Glutamatergic neuron (in vitro differentiated cells): ENCODE measurements at places on chromosomes 7 and 10. TPM values are rescaled to one million over a fixed set of nuclear protein-coding genes. Genes with fewer than 3 reads are reported as not detected.

The GHRHR gene
- not detected for total RNA-seq

The LIPK gene
- total RNA-seq, result not detected

The FZD8 gene
- total RNA-seq, result 8.9 TPM

The FRMD4A gene
- total RNA-seq, result 70.6 TPM

The PAX4 gene
- total RNA-seq, result not detected
